ENCODE measurements at places on chromosomes 3 and 15.

- DNase-seq: no peak
These were observed 4.8 kb downstream of the TAGLN3 start for GRCh38 chr3:112003321-112004080.

GRCh38 chr3:182509844-182510460, 283.4 kb upstream of the ATP11B start:
- no peak for DNase-seq

- no peak for DNase-seq
These were observed 11.1 kb upstream of the MBNL1 start for GRCh38 chr3:152257563-152258035.

DNA sequence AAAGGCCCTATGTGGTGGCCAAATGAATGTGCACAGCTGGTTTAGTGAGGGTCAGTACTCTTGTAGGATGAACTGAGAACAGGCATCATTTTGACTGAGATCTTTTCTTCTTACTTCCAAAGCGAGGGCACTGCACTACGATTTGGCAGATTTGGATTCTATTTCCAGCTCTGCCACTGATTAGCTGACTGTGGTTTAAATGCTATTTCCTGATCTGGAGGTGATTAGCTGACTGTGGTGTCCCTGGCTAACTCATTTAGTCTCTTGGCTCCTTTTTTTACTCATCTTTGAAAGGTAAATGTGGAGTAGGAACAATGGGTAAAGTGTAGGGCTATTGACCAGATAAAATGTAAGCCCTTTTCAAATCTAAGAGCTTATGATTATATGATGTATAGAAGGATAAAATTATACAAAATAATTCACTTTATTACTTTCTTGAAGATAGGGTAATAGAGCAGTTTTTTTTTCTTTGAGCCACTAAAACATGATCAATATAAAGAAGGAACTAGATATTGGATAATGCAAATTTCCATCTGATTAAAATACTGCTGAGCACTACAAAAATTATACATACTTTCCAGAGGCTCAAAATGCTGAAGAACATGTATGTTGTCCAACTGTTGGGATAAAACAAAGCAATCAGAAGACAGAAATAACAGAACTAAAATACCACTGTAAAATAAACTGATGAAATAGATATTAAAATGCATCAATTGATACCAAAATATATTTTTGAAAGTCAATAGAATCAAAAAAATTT, 39.7 kb upstream of the PLOD2 start:
- no peak for DNase-seq

DNA sequence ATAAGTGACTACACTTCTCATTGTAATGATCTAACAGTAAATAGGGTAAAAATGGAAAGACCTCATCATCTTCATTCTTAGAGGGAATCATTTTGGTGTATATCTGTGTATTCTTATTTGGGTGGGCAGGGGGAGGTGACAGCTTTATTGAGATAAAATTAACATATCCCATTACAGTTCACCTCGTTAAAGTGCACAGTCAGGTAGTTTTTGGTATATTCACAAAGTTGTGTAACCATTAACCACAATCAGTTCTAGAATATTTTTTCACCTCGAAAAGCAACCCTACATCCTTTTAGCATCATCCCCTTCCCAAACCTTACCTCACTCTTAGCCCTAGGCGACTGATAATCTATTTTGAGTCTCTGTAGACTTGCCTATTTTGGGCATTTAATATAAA, 8.1 kb downstream of the PIAS1 start:
- DNase-seq: no peak

DNA sequence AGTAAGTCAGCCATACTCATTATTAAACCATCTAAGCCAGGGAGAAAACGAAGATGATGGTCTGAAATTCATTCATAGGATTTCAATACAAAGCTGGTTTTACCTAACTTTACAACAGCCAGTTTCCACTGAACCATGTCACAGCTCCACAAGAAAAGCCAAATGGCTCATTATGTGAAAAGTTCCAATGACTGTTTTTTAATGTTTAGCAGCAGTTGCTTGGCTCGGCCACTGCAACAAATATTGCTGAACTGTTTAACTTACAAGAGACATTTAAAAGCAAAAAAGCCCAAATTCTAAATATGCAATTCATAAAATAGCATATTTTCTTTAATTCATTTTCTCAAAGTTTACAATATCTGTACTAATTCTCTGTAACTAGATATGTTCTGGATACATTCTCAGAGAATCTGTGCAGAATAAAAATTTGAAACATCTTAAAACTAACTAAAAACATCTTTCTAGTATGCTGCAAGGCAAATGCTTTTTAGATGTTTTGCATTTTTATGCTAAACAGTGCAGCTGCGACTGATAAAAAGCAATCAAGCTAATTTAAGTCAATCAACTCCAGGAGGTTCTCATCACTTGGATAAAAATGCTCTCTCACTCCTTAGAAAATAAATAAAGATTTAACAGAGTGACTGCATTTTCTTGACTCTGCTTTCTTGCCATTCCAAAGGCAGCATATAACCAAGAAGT, 356.5 kb downstream of the ERC2 start:
- no peak for DNase-seq

GRCh38 chr3:170635385-170635735, 49.5 kb upstream of the SLC7A14 start:
- no peak for DNase-seq

DNA sequence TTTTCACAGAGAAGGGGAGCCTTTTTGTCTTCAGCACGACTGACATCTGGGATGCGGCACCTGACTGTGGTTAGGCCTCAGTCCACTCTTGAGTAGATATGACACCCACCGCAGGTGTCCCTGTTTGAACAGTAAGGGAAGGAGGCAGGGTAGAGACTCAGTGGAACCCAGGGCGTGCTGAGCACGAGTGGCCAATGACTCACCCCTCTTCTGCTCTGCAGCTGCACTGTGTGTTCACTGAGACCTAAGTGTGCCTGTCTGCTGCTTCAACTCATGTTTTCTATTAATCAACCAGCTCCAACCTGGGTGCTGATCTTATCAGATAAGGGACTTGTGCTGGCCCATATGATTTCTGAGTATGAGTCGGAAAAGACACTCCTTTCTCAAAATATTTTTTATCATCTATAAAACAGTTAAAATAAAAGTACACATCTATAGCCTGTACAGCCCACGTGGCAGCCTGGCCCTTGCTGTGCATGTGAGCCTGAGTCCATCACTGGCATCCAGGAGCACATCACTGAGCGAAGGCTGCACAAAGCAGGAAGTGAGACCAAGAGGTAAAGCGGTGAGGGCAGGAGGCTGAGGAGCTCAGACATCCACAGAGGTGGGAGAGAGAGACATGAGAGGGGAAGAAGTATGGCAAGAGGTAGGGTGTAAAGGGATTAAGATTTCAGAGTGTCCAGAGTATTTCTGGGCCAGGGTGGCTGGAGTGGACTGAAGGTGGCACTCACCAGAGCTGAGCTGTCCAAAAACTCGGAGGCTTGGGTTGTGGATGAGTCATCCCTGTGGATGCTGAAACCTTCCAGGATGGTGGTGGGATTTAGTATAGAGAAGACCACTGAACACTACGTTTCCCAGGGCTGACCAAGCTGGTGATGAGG, 49.2 kb downstream of the SLC41A3 start:
- DNase-seq: no peak

DNA sequence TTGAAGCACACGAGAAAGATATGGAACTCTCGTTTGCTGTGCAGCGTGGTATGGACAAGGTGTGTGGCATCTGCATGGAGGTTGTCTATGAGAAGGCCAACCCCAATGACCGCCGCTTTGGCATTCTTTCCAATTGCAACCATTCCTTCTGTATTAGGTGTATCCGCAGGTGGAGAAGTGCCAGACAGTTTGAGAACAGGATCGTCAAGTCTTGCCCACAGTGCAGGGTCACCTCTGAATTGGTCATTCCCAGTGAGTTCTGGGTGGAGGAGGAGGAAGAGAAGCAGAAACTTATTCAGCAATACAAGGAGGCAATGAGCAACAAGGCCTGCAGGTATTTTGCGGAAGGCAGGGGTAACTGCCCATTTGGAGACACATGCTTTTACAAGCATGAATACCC, 1.2 kb downstream of the MKRN3 start:
- no peak for DNase-seq

- no peak for DNase-seq
These were observed 4.3 kb upstream of the RHCG start for GRCh38 chr15:89500397-89501270.

- no peak for DNase-seq
These were observed 30.2 kb downstream of the CPNE4 start for GRCh38 chr3:132004571-132004970.

DNA sequence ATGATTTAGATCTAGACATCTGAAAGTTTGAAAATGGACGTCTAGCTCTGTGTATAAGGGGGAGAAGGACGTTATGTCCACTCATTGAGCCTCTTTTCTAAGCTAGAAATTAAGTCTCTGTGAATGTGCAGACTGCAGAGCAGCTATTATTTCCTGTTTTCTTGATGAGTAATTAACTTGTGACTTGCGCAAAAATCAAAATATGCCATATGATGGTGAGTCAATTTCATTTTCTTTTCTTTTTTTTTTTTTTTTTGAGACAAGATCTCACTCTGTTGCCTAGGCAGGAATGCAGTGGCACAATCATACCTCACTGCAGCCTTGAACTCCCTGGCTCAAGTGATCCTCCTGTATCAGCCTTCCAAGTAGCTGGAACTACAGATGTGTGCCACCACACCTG, 14.1 kb downstream of the LACTB start:
- DNase-seq: no peak

- no peak for DNase-seq
These were observed 97.9 kb upstream of the C3orf80 start for GRCh38 chr3:160127308-160127707.

GRCh38 chr15:33099739-33100138, 94.8 kb downstream of the FMN1 start:
- no peak for DNase-seq

DNA sequence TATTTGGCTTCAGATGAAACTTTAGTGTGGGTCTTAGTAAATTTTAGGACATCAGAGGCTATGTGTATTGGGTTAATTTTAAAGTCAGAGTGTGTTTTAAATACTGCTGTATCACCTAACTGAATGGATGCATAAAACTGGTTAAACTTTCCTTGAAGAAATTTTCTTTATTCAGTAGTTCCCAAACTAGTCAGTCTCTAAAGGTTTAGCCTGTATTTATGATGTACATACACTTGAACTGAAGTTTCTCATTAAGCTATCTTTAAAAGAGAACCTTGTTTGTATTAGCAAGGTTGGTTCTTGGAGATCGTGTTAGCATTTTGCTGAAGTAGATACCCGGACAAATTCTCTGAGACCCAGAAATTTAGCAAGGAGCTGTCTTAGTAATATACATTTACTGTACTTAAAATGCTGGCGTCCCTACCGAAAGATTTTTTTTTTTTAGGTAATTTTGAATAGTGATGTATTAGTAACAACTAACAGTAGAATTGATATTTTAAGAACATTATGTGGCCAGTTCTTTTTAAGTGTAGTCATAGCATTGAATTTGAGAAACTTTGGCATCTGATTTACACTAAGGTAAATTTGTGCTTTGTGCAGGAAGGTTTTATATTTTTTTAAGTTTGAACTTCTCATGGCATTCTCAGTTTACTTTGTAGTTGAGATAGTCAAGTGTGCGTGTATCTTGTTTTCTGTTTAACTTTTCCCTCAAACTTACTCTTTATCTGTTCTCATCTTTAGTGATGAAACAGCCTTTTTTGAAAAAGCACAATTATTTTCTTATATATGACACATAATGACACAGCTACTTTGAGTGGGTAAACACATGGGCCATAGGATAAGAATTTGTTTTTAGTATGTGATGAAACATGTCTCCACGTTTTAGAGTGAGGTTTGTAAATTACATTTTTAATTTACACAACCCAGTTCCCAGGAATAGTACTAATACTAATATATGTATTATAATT, 2.9 kb downstream of the DIPK2A start:
- no peak for DNase-seq

- DNase-seq: no peak
These were observed 1010.0 kb downstream of the SQOR start for GRCh38 chr15:46644501-46645481.

- DNase-seq: no peak
These were observed 658.6 kb downstream of the ZBBX start for GRCh38 chr3:166721466-166721865.

GRCh38 chr3:30779686-30780287, 114.7 kb downstream of the GADL1 start:
- no peak for DNase-seq

GRCh38 chr3:47444103-47444502, 31.6 kb downstream of the SCAP start:
- no peak for DNase-seq
